Gastroesophageal sphincter (tissue), 4 donors: ENCODE measurements at places on chromosomes 16 and 17. TPM values are rescaled to one million over a fixed set of nuclear protein-coding genes. Genes with fewer than 3 reads are reported as not detected.

- H3K4me3 ChIP-seq = no peak overlapping the region
- no peaks in the 10 kb centered on the region for H3K4me1 ChIP-seq
- peaks cover 15% of the 10 kb centered on the region for H3K27me3 ChIP-seq
These were observed 175.7 kb downstream of the RGS9 start for GRCh38 chr17:65312718-65313377.

GRCh38 chr16:85389679-85390470 lies 223.2 kb upstream of the GSE1 start:
- H3K4me3 ChIP-seq = no peak overlapping the region
- no peaks in the 10 kb centered on the region for H3K36me3 ChIP-seq
- H3K4me1 ChIP-seq = no peaks in the 10 kb centered on the region
- peak overlapping the region; percentile 78 for H3K27ac ChIP-seq

- H3K4me1 ChIP-seq = no peaks in the 10 kb centered on the region
- H3K27me3 ChIP-seq = no peaks in the 10 kb centered on the region
- peaks cover 54% of the 10 kb centered on the region for H3K36me3 ChIP-seq
- H3K4me3 ChIP-seq = no peak overlapping the region
These were observed 35.5 kb downstream of the PIMREG start for GRCh38 chr17:6479622-6480302.

GRCh38 chr17:78236362-78237127 lies 5.1 kb downstream of the TMEM235 start:
- no peak overlapping the region for H3K4me3 ChIP-seq
- H3K4me1 ChIP-seq = no peaks in the 10 kb centered on the region
- no peaks in the 10 kb centered on the region for H3K36me3 ChIP-seq
- no peak for ATAC-seq

DNA sequence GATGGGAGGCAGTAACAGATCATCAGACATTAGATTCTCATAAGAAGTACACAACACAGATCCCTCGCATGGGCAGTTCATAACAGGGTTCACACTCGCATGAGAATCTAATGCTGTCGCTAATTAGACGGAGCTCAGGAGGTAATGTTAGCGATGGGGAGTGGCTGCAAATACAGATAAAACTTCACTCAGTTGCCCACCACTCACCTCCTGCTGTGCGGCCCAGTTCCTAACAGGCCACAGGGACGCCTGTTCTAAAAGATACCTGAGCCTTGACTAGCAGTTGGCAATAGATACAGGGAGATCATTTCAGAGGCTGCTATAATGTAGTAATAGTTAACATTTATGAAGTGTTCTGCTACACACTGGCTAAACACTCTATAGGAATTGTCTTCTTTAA lies 4.9 kb downstream of the PTRH2 start:
- ATAC-seq = no peak
- H3K4me1 ChIP-seq = no peaks in the 10 kb centered on the region
- H3K36me3 ChIP-seq = peaks cover 2% of the 10 kb centered on the region
- H3K27me3 ChIP-seq = no peaks in the 10 kb centered on the region
- H3K4me3 ChIP-seq = no peak overlapping the region

GRCh38 chr16:67857547-67858233 lies 10.2 kb upstream of the CENPT start:
- peaks cover 9% of the 10 kb centered on the region for H3K36me3 ChIP-seq
- H3K27ac ChIP-seq = no peak overlapping the region
- no peaks in the 10 kb centered on the region for H3K27me3 ChIP-seq
- ATAC-seq = peak; percentile 94
- peaks cover 72% of the 10 kb centered on the region for H3K4me1 ChIP-seq
- H3K4me3 ChIP-seq = no peak overlapping the region

GRCh38 chr17:67578142-67578457 lies 139.6 kb upstream of the NOL11 start:
- no peak overlapping the region for H3K27ac ChIP-seq
- H3K4me1 ChIP-seq = no peaks in the 10 kb centered on the region
- H3K27me3 ChIP-seq = no peaks in the 10 kb centered on the region
- H3K36me3 ChIP-seq = peaks cover 14% of the 10 kb centered on the region
- no peak for ATAC-seq
- H3K4me3 ChIP-seq = no peak overlapping the region

DNA sequence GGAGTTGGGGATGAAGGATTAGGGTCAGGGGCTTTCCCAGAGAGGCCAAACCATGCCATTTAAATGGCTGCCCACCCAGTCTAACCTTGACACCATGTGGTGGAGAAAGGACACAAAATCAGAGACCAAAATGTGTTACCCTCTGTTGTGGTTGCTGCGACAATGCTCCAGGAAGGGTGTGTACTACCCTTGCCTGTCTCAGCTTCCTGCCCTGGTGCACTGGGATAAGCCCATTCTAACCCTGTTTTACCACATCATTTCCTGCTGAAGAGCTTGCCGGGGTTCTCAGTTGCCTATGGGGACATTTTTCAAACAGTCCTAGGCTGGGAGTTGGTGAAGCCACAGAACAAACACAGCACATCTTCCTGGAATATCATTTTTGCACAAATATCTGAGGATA lies 4.9 kb downstream of the OR4D1 start:
- H3K4me3 ChIP-seq = no peak overlapping the region
- H3K4me1 ChIP-seq = peaks cover 13% of the 10 kb centered on the region
- no peak overlapping the region for H3K27ac ChIP-seq
- peaks cover 73% of the 10 kb centered on the region for H3K27me3 ChIP-seq
- H3K36me3 ChIP-seq = no peaks in the 10 kb centered on the region

- no peak for ATAC-seq
- H3K27ac ChIP-seq = peak overlapping the region; percentile 92
- no peaks in the 10 kb centered on the region for H3K27me3 ChIP-seq
- no peak overlapping the region for H3K4me3 ChIP-seq
- H3K36me3 ChIP-seq = peaks cover 41% of the 10 kb centered on the region
These were observed 581 bp downstream of the CD68 start for GRCh38 chr17:7579834-7580603.

- H3K27ac ChIP-seq = peak overlapping the region; percentile 87
- H3K36me3 ChIP-seq = no peaks in the 10 kb centered on the region
- peak; percentile 51 for ATAC-seq
- no peaks in the 10 kb centered on the region for H3K27me3 ChIP-seq
These were observed 24.9 kb upstream of the RFFL start for GRCh38 chr17:35088356-35088880.

GRCh38 chr16:15925631-15926030 lies 23.8 kb upstream of the ABCC1 start:
- H3K4me3 ChIP-seq = no peak overlapping the region
- H3K27ac ChIP-seq = no peak overlapping the region
- H3K36me3 ChIP-seq = no peaks in the 10 kb centered on the region
- H3K4me1 ChIP-seq = no peaks in the 10 kb centered on the region
- ATAC-seq = no peak
- H3K27me3 ChIP-seq = no peaks in the 10 kb centered on the region

DNA sequence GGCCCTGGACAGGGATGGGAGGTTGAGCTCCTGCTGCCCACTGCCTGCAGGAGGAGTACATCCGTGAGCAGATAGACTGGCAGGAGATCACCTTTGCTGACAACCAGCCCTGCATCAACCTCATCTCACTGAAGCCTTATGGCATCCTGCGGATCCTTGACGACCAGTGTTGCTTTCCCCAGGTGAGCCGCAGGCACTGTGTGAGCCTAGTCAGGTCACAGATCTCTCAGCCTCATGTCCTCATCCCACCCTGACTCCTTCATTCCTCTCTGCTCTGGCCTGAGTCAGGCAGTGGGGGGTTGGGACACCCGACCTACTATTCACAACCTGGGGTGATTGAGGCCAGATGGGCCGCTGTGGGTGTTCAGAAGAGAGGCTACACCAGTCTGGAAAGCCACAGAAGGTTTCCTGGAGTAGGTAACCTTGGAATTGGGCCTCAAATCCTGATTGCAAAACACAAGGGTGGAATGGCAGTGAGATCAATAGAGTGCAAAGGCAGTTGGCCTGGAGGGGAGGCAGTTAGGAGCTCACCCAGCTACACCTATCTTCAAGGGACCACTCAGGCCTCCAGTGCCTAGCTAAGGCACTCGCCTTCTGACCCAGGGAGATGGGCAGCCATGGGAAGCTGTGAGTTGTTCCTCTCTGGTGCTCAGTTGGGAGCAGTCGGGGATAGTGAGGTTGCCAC lies 29.7 kb downstream of the MYO15A start:
- no peaks in the 10 kb centered on the region for H3K4me1 ChIP-seq
- peaks cover 53% of the 10 kb centered on the region for H3K27me3 ChIP-seq
- H3K36me3 ChIP-seq = no peaks in the 10 kb centered on the region

- no peak for ATAC-seq
- no peak overlapping the region for H3K27ac ChIP-seq
- H3K36me3 ChIP-seq = no peaks in the 10 kb centered on the region
- H3K27me3 ChIP-seq = no peaks in the 10 kb centered on the region
- no peak overlapping the region for H3K4me3 ChIP-seq
These were observed 84.1 kb upstream of the CPHXL start for GRCh38 chr16:75810342-75810741.

DNA sequence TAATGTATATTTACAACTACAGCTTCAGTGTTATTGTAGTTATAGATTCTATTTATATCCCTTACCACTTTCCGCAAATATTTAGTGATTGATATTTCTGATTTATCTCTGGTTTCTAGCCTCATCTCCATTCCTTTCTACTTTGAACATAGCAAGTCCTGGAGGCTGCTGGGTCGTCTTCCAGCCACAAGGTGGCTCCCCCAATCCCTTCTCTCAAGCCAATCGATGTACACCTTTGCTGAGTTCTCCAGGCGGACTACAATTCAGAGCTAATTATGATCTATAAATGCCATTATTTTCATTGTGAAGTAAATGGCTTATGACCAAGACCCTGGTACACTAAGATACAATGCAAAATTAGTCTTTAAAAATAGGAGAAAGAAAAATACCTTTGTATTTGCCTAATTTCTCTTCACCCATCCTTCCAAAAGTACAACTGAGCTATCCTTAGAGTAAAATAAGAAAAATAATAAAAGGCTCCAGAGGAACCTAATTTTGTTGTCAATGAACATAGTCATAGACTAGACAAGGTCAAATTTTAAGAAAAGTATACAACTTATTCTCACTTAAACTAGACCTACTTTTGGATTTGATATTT lies 122.1 kb downstream of the SKAP1 start:
- H3K27me3 ChIP-seq = peaks cover 96% of the 10 kb centered on the region
- ATAC-seq = no peak
- no peak overlapping the region for H3K27ac ChIP-seq
- no peaks in the 10 kb centered on the region for H3K4me1 ChIP-seq

- H3K36me3 ChIP-seq = no peaks in the 10 kb centered on the region
- peaks cover 7% of the 10 kb centered on the region for H3K27me3 ChIP-seq
- no peaks in the 10 kb centered on the region for H3K4me1 ChIP-seq
- no peak for ATAC-seq
These were observed 1.9 kb upstream of the RBFOX1 start for GRCh38 chr16:7330709-7331108.

- H3K4me1 ChIP-seq = no peaks in the 10 kb centered on the region
- H3K36me3 ChIP-seq = no peaks in the 10 kb centered on the region
- H3K27ac ChIP-seq = no peak overlapping the region
- H3K4me3 ChIP-seq = no peak overlapping the region
- ATAC-seq = no peak
These were observed 127.8 kb downstream of the CPPED1 start for GRCh38 chr16:12675852-12676251.

GRCh38 chr16:75372236-75372856 lies 61.0 kb downstream of the CFDP1 start:
- no peak for ATAC-seq
- H3K27ac ChIP-seq = no peak overlapping the region
- H3K27me3 ChIP-seq = no peaks in the 10 kb centered on the region

DNA sequence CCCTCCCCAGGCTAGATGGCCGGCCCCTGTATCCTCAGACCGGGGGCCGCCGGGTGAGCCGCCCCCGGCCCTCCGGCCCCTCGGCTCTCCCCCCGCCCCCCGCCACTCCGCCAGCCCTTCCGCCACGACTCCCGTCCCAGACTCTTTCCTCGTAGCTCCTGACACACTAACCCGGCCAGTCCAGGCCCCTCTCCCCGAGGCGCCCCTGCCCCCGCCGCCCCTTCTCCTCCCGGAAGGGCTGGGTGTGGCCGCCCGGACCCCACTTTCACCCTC lies 5.6 kb upstream of the TLCD2 start:
- peak overlapping the region; percentile 97 for H3K27ac ChIP-seq
- H3K36me3 ChIP-seq = peaks cover 26% of the 10 kb centered on the region
- H3K4me1 ChIP-seq = peaks cover 2% of the 10 kb centered on the region
- H3K4me3 ChIP-seq = peak overlapping the region; percentile 92
- ATAC-seq = no peak

Gene SLX4
- total RNA-seq = 1.4 TPM

Gene CCT6B
- total RNA-seq = 2.5 TPM

Gene C16orf74
- not detected for total RNA-seq

Gene IL4R
- 212 TPM for total RNA-seq

Gene AATK
- 22.7 TPM for total RNA-seq

Gene GP1BA
- not detected for total RNA-seq

Gene GPR179
- 0.08 TPM for total RNA-seq
